ENCODE measurements at places on chromosomes 5 and 9.

DNA sequence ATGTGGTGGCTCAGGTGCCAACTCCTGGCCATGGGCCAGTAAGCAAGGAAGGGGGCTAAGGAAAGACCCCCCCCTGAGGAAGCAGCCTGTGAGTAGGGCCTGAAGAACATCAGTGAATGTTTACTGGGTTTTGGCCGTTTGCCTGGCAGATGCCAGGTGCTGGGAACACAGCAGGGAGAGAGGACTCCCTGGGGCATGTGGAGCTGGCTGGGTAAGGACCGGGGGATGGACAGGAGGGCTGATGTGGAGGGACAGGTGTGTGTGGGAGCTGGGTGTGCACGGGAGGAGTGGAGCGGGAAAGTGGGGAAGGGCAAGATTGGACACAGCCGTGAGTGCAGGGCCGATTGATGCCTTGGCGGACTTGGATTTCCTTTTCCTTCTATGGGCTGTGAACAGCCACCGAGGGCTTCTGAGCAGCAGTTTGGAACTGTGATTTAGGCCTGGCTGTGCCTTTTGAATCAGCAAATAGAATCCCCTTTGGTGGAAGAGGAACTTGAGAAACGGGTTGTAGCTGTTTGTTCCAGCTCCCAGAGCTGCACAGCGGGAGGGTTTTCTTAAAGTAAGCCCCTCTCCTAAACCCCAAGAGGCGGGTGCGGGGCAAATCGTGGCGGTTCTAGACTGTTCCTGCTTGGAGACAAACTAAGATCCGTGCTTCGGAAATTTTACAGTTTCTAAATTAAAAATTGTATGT, 3.1 kb downstream of the HMCN2 start:
- no peak for DNase-seq

GRCh38 chr9:91835216-91835615, 114.8 kb downstream of the ROR2 start:
- no peak for DNase-seq

DNA sequence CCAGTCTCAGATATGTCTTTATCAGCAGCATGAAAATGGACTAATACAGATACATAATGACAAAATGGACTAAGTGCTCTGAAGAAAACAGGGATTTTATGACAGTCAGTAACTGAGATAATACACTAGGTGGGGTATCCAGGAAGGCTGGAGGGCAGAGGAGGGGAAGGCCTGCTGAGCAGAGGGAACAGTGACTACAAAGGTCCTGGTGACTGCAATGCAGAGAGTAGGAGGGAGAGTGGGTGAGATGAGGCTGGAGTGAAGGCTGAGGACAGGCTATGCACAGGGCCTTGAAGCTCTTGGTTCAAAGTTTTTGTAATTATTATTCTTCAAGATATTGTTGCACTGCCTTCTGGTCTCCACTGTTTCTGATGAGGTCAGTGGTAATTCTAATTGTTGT, 4.9 kb downstream of the ACOT12 start:
- DNase-seq: no peak

DNA sequence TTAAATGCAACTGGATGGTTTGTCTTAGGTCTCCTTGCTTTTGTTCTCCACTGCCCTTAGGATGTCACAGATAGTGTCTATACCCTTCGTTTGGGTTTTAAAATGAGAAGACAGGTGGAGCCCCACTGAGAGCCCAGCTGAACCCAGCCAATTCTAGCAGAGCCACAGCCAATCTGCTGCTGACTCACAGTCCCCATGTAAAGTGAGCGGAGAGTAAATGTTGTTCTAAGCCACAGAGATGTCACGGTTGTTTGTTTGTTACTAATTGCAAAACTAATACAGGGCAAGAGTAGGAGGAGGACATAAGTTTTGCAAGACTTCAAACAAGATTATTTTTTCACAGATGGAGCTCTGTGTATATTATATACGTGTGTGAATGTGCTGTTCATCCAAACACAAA, 50.5 kb upstream of the AGXT2 start:
- no peak for DNase-seq

Measured in stimulated activated CD4-positive, alpha-beta T cell treated with anti-CD3 and anti-CD28 coated beads, Interleukin-4, amount 100 ng/mL, for 4 hours (primary cell).